ENCODE measurements at places on chromosomes 12 and 14.

DNA sequence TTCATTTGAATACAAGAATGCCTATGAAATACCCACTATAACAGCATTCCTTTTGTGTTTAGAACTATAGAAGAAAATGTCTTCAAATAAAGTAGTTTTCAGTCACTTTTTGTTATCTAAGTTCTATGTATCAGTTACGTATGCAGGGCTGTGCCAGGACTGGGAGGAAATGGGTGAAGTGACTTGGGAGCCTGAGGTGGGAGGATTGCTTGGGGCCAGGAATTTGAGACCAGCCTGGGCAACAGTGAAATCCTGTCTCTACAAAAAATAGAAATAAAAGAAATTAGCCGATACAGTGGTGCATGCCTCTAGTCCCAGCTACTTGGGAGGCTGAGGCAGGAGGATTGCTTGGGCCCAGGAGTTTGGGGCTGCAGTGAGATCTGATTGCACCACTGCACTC, 22.9 kb upstream of the MANSC4 start:
- no peak for DNase-seq

- DNase-seq: no peak
Measured at GRCh38 chr14:34711796-34712712, 2.3 kb downstream of the CFL2 start.

DNA sequence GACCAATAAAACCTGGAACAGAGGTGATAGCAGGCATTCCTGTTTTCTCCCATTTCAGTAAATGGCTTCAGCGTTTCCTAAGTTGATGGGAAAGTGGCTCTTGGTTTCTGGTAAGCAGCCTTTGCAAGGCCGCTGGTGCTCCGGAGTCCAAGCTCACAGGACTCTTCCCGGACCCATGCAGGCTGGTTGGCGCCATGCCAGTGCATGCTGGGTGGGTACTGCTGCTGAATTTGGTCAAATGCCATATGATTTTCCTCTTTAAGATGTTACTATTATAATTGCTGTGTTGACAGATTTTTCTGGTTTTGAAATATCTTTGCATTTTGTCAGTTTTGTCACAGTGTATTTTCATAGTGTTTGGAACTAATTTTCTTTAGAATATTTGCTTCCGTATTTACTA, 27.7 kb downstream of the PPP2R5C start:
- no peak for DNase-seq

DNA sequence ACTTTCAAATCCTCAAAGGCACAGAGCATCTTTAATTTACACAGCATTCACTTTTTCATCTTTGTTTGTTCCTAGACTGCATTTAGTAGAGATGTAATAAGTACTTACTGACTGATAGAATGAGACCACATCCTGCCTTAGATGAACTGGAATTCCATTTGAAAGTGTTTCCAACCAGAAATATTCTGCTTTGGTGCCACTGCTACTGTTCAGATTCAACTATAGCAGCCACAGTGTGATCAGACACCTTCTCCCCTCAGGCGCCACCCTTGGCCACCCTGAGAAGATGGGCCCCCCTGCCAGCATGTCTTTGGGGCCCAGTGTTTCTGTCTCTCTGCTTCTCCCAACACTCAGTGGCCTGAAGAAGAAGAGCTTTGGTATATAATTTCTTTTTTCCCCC, 449.1 kb downstream of the RAD51B start:
- no peak for DNase-seq

GRCh38 chr14:54697001-54697400, 130.1 kb downstream of the SAMD4A start:
- DNase-seq: no peak

DNA sequence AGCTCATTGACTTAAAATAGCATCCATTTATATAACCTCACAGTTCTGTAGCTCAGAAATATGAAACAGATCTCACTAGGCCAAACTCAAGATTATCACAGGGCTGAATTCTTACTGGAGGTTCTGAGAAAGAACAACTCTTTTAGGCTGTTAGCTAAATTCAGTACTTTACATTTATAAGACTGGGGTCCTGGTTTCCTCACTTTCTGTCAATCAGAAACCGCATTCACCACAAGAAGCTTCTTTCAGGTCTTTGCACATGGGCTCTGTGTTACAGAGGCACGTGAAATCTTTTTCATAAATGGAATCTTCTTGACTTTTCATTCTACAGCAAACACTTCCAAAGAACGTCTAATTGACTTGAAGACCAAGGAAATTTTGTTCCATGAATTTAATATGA, 876.3 kb upstream of the FOXG1 start:
- no peak for DNase-seq

DNA sequence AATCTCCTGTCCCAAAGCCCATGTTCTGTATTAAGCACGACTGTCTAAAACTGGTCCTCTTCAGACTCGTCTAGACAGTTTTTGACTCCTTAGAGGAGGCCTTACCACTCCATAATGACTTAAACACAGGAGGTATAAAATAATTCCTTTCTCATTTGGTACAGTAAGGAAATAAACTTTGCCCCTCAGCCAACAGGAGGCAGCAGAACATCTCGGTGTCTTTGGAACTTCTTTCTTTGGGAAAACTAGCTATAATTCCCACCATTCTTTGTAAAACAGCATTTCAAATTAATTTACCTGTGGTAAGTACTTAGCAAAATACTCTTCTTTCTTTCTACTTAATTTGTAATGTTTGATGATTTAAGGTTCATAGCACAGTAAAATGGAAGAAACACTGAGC, 292.7 kb upstream of the G2E3 start:
- no peak for DNase-seq

DNA sequence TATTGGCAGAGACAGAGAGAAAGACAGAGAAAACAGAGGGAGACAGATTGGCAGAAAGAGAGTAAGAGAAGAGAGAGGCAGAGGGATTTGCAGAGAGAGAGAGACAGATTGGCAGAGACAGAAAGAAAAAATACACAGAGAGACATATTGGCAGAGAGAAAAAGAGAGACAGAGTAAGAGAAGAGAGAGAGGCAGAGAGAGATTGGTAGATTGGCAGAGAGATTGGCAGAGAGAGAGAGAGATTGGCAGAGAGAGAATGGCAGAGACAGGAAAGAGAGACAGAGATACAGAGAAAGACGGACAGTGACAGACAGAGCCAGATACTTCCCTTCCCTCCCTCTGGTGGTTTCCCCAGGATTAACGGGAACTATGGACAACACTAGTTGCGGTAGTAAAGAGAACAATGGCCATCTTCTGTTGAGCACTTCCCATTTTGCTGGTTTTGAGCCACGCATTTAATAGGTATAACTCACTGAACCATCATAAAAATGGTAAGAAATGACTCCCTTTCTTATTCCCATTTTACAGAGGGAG, 2.6 kb upstream of the NOS1 start:
- no peak for DNase-seq

DNA sequence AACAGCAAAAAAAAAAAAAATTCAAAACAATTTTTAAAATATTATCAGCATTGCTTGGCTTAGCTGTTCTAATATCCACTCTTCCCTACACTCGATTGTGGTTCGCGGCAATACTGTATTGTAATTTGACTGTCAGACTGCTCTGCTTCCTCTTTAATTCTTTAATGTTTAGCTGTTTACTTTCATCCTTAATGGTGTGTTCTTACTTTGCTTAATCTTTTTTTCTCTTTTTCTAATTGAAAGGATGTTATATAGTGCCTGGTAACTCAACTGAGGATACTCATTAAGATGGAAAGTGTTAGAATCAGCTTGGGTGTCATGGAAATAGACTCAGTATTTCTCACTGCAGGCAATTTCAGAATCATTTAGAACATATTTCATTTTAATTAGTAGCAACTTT, 2.0 kb downstream of the ANO4 start:
- no peak for DNase-seq

GRCh38 chr12:89768586-89769482, 60.2 kb upstream of the ATP2B1 start:
- DNase-seq: no peak

GRCh38 chr14:101499513-101499912, 61.8 kb upstream of the DIO3 start:
- no peak for DNase-seq

All from neural crest cell (in vitro differentiated cells).